ENCODE measurements at places on chromosomes 13 and 19.
A peak's percentile ranks its signal among the peaks of the same experiment; 100 is the strongest.

GRCh38 chr13:44879452-44880058 lies 109.7 kb downstream of the NUFIP1 start:
- DNase-seq = no peak

DNA sequence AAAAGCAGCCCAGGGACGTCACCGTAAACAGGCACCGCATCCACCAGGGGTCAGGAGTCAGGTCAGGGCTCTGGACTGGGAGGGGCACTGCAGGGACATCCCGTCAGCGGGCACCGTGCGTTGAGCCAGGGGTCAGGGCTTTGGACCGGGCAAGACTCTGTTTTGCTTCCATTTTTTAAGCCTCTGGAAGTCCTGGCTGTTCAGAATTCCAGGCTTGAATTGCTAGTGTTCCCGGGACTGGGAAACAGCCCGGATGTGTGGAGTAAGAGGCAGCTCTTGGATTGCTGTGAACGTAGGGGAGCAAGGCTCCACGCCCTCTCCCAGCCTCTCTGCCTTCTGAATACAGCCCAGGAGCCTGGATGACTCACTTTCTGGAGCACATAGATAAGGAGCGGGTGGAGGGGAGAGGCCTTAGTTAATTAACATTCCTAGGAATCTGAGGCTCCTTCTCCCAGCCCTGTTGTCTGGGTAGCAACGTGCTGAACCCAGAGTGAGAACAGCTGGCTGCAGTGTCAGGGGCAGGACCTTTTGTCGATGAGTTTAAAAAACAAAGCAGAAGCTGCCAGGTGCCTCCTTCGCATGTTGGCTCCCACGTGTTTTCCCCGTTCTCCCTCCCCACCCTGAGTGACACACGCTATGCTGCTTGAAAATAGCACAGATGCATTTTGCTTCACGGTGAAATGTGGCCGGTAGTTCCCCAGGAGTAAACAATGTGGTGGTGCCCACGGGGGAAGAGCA lies 21.9 kb downstream of the ATP11A start:
- peak; percentile 65 for DNase-seq

DNA sequence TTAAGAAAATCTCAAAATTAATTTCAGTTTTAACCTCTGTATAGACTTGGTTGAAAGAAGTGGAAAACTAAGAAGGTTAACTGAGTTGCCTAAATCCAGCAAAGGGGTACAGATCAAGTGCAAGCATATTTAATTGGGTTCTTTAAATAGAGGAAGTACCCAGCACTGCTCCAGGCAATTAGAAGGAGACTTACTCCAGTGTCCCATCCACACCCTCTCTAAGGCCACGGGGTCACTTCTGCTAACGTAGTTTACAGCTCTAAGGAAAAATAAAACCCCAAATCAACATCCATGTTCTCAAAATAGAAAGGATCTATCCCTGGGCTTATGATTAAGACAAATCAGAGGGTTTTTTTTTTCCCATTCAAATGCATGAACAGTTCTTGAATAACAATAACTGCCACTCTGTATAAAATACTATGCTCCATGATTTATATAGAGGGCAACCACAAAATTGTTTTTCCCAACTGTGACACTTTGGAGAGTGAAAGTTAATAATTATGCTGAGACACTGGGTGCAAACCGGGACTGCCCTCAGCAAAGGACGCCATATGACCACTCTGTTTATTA lies 4.6 kb downstream of the FRY start:
- no peak for DNase-seq

- no peak for DNase-seq
These were observed 32.3 kb upstream of the AKAP11 start for GRCh38 chr13:42239644-42240043.

DNA sequence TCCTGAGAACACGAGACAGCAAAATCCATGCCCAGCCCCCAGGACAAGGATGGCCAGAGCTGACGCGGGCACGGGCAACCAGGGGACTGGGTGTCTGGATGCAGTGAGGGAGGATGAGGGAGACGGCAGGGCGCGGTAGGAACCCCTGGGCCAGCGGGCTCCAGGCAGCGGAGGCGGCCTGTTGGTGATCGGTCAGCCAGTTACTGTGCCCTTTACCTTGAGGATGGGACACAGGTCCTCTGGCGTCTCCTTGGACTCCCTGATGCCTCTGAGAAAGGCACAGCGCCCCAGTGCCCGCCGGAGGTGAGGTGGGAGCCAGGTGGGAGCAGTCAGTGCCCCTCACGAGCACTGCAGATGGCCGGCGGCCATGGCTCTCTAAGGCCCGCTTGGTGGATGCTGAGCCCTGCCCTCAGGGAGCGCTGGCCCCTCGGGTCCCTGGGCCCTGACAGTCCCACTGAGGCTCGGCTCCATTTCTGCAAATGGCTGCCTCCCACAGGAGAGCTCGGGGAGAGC lies 31.2 kb downstream of the C13orf46 start:
- no peak for DNase-seq

- peak; percentile 58 for DNase-seq
These were observed 18.8 kb upstream of the EDDM13 start for GRCh38 chr19:56253737-56254136.

GRCh38 chr13:87570669-87571068 lies 100.5 kb upstream of the SLITRK5 start:
- no peak for DNase-seq

- DNase-seq = no peak
These were observed 35.6 kb downstream of the RASA3 start for GRCh38 chr13:114096811-114097211.

- no peak for DNase-seq
These were observed 12.7 kb downstream of the EGLN2 start for GRCh38 chr19:40811478-40812341.

- DNase-seq = no peak
These were observed 8.1 kb upstream of the SDHAF1 start for GRCh38 chr19:35986664-35987570.

- DNase-seq = no peak
These were observed 41.4 kb downstream of the ZNF333 start for GRCh38 chr19:14731200-14731599.

GRCh38 chr19:43624933-43625332 lies 5.5 kb upstream of the ZNF428 start:
- DNase-seq = no peak

DNA sequence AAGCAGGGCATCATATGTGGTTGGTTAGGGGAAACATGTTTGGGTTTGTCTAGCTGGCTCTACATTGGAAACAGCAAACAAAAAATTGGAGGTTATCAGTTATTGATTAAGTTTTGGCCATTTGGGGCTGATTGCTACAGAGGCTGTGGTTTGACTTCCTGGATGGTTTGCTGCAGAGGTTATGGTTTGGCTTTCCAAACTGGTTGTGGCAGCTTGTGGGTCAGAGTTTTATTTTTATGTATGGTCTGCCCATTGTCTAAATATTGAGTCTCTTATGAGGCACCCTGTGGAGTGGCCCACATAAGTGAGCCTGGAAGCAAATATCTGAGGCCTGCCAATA lies 261.6 kb downstream of the GPC5 start:
- no peak for DNase-seq

DNA sequence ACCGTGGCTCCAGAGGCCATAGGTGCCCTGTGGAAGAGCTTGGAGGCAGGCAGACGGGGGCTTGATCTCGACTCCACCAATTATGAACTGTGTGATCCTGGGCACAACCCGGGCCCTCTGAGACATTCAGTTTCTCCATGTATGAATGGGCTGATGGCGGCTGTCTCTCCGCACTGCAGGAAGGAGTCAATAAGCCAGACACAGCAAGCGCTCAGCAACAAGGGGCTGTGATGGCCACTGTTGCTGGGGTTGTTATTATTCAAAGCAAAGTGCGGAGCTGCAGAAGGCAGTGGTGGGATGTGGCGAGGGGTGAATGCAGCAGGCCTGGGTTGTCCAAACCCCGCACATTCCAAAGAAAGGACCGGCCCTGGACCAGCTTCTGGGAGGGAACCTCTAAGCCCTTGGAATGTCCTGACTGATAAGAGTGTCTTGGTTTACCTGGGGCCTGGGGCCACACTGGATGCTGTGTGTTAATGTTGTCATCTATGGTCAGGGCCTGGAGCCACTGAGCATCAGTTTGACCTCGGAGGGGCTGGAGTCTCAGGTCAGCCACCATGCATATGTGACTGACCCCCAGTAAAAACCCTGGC lies 8.3 kb downstream of the TMEM143 start:
- no peak for DNase-seq

DNA sequence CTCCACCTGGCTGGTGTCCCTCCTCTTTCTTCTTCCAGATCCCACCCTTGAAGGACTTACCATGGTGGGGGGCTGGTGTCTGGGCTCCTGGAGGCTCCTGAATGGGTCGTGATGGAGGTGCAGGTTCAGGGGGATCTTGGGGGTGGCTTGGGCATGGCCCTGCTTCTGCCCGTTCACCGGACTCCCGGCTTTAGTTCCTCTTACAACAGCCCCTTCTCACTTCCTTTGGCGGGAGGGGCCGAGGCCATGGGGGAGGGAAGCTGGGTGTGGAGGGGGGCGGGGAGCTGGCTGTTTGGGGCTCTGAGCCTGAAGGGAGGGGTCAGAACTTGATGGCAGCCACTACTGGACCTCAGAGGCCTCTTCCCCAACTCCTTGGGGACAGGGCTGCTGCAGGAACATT lies at the start of gene MYO1F:
MYO1F (minus strand) TSS at position 196 of the 400 bp plus-strand sequence; CDS start at position 63, 133 bp downstream.
- DNase-seq = no peak

DNA sequence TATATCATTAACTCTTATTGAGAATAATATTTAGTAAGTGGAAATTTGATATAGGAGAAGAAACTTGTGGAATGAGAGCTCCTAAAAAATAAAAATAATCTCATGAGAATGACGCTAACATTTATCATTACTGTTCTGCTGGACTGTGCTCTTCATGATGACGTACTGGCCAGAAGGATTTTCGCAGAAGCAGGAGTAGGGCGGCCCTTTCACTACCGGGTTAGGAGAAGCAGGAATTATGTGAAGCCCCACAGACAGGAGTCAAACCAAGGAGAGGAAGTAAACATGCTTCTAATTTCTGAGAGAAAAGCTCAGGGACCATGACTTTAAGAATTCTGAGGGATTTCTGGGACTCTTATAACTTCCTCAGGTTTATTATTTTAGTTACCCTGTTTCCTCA lies 195.1 kb downstream of the VWA8 start:
- DNase-seq = no peak

GRCh38 chr19:7932930-7933300 lies 7.0 kb upstream of the CTXN1 start:
- no peak for DNase-seq

DNA sequence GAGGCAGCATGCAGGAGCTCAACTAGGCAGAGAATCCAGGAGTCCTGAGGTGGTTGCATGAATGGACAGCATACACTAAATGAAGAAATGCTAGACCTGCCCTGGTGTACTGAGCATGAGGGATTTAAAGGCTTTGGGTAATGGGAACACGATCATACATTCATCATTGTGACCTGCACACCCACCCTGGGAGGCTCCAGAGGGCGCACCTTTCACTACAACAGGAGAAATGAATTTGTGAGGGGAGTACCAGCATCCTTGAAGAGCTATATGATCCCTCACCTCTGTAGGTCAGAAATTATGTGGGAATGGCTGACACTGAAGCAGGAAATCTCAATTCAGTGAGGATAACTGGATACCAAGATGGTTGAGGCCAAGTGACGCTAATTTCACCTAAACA lies 8.9 kb downstream of the KLK2 start:
- no peak for DNase-seq

- no peak for DNase-seq
These were observed 781.0 kb upstream of the ARGLU1 start for GRCh38 chr13:107348925-107349324.

DNA sequence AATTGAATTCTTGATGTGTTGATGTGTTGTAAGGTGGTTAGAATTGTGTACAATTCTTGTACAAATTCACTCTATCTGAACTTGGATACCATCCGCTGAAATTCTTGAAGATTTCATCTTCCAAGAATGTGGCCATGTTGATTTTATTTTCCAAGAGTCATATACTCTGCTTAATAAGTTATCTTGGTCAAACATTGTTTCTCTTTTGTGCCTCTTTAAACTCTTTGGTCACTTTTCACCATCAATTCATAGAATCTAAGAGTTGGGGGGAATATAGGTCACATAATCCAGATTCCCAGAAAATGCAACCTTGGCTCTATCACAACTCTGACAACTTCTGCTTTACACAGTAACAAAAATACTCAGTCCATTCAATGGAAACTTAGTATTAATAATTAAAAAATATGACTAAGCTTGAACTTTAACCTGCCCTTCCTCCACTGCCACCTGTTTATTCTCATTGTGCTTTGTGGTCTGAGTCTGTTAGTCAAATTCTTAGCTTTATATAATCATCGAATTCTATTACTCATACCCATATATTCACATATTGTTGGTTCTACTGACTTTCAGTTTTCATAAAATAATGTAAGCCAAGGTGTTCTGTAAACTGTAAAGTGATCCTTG lies 373.2 kb downstream of the LMO7 start:
- no peak for DNase-seq

DNA sequence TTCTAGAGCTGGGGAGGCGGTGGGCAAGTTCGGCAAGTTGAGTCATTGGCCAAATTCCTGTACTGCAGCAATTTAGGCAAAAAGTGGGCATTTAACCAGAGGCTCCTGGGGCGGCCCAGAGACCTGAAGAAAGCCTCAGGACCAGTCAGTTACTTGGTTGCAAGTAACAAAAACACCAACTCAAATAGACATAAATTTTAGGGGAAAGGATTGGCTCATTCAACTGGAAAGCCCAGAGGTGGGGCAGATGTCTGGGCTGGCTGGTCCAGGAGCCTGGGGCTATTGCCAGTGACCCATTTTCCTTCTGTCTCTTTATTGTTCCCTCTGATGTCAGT lies 97.1 kb downstream of the SIPA1L3 start:
- DNase-seq = no peak

GRCh38 chr13:27113436-27113835 lies 58.2 kb downstream of the USP12 start:
- DNase-seq = no peak

GRCh38 chr13:45903051-45903813 lies 51.7 kb upstream of the SIAH3 start:
- no peak for DNase-seq

DNA sequence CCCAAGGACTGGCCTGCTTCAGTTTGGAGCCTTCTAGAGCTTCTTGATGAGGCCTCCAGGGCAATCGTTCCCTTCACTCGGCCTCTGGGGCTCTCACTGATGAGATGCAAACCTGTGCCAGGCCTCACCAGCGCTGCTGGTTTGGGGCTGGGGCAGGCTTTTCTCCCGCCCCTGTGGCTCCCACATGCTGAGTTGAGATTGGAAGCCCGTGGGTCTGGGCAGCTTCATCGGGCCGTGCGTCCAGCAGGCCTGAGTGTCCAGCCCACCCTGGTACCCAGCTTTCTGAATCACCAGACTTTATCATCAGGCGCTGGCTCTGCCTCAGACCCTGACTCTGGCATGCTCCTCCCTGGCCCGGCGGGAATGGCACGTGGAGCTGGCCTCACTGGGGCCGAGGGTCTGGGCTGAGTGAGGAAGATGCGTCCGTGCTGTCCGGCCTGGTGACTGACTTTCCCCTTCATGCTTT lies 4.3 kb downstream of the CALM3 start:
- DNase-seq = peak; percentile 5

- no peak for DNase-seq
These were observed 6.5 kb downstream of the ZSCAN5B start for GRCh38 chr19:56191115-56191514.

- no peak for DNase-seq
These were observed 44.6 kb downstream of the SMAD9 start for GRCh38 chr13:36875431-36875830.

Measured in frontal cortex (tissue), 4 donors.